Mononuclear cell (primary cell): ENCODE measurements at places on chromosomes 11 and 22. TPM values are rescaled to one million over a fixed set of nuclear protein-coding genes. Genes with fewer than 3 reads are reported as not detected.

Gene DNAJB7
- total RNA-seq = not detected

Gene OR51F1
- total RNA-seq = not detected

Gene KCNQ1OT1
- 0.31 TPM for total RNA-seq

Gene APOA1
- total RNA-seq = 0.31 TPM

Gene PTPRCAP
- 137 TPM for total RNA-seq

Gene BIRC3
- 228 TPM for total RNA-seq

Gene SCN3B
- total RNA-seq = not detected

Gene CABP7
- total RNA-seq = 0.21 TPM

Gene TPBGL
- total RNA-seq = 0.10 TPM

Gene RHOG
- 75.6 TPM for total RNA-seq

Gene HBG2
- 3.9 TPM for total RNA-seq

Gene MS4A7
- 28.7 TPM for total RNA-seq

Gene FERMT3
- total RNA-seq = 105 TPM

Gene NUDT22
- 19.4 TPM for total RNA-seq

Gene SYT12
- 0.10 TPM for total RNA-seq

Gene MMP8
- total RNA-seq = 0.10 TPM

Gene SLC15A3
- total RNA-seq = 77.6 TPM

Gene MACROD1
- 4.0 TPM for total RNA-seq

Gene MUC15
- not detected for total RNA-seq

Gene OR4A16
- not detected for total RNA-seq

Gene TRIM49C
- total RNA-seq = not detected

Gene HEPHL1
- not detected for total RNA-seq

Gene OTOG
- total RNA-seq = not detected

Gene SRRD
- total RNA-seq = 13.3 TPM
